Stimulated activated CD4-positive, alpha-beta T cell treated with anti-CD3 and anti-CD28 coated beads, Interleukin-4, amount 100 ng/mL, for 24 hours (primary cell): ENCODE measurements at places on chromosomes 6 and 20.

DNA sequence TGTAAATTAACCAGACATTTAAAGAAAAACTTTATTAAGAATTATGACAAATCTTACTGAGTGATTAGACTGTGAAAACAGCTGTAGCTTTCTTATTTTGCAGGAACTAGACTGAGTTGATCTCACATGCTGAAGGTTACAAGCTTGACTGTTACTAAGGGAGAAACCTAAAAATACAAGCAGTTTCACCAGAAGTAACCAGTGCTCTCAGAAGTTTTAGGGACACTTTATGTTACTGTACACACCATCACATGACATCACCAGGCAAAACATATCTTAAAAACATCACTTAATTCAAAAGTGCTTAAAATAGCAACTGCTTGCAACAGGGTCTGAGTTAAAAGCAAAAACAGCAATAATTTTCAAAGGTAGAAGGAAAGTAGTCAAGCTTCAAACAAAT is 5.4 kb downstream of the FBXO30 start:
- no peak for DNase-seq

DNA sequence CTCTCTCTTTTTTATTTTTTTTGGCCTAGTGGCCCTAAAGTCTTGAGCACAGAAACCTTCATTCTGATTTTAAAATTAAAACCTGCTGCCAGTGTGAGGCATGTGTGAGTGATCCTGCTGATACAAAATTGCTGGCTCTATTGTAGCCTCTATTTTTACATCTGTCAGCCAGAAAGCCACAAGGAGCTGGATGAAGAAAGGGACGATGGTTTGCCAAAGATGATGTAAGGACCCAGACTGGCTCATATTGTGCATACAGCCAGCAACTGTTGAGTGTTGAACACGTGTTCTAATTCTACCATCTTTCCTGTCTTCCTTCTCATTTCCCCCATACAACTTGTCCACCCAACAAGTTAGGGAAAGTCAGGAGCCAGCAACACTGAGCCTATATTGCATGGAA is 40.8 kb upstream of the ATXN1 start:
- DNase-seq = no peak

GRCh38 chr20:40493071-40493470 is 196.0 kb downstream of the MAFB start:
- no peak for DNase-seq

GRCh38 chr20:20743511-20744169 is 31.2 kb upstream of the RALGAPA2 start:
- DNase-seq = no peak

DNA sequence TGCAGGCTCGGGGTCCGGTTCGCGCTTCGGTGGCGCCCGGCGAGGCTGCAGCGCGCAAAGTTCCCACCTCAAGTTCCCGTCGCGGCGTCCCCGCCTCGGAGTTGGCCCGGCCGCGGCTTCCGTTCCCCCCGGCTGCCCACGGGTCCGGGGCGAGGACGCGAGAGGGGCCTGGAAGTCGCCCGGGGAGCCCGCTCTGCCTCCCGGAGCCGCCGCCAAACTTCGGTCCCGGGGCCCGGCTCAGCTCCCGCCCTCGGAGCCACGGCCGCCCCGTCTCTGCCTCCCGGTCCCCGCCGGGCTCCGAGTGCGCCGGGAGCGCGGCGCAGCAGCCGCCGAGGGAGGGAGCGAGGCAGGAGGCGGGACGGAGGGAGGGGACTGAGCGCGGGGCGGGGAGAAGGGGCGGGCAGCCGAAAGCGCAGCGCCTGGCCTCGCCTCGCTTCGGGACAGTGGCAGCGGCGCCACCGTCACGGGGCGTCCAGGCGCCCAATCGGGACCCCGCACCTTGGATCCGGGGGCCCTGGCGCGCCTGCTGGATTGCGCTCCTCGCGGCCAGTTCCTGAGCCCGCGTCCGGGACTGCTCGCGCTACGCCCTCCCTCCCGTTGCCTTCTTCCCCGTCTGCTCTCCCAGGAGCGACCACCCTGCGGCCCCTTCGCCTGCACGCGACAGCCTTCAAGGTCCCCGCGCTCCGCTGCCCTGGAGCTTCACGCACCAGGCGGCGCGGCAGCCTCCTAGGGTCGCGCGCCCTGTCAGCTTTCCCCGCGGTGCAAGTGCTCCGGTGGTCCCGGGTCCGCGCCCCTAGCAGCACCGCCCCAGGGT is at the start of gene KCNG1:
TSS of gene KCNG1 (minus strand) at position 305 of the 814 bp plus-strand sequence. CDS start 12,769 bp downstream, outside the sequence.
- peak; percentile 54 for DNase-seq

DNA sequence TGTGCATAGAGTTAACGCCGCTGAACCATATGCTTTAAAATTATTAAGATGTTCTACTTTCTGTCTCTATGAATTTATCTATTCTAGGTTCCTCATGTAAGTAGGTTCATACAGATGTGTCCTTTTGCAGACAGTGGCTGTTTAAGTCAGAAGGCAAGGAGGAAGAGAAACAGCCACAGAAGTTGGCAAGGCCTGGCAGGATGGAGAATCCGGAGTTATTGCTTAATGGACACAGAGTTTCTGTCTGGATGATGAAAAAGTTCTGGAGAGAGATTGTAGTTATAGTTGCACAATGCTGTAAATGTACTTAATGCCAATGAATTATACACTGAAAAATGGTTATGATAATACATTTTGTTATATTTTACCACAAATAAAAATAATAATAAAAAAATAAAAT is 283.6 kb upstream of the CNR1 start:
- DNase-seq = no peak

- no peak for DNase-seq
These were observed 5.7 kb downstream of the KDM1B start for GRCh38 chr6:18160911-18161310.

DNA sequence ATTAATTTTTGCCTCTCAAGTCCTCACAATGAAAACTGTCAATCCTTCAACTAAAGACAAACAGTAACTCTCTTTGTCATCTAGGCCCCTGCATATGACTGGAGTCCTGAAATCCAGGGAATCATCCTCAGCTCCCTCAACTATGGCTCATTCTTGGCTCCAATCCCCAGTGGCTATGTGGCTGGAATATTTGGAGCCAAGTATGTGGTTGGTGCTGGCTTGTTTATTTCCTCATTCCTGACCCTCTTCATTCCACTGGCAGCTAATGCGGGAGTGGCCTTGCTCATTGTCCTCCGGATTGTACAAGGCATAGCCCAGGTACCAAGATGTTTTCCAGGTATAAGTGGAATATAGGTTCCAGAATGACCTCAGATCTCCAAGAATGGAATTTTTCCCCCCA is 15.4 kb downstream of the SLC17A4 start:
- DNase-seq = no peak

- no peak for DNase-seq
These were observed 71.5 kb downstream of the NDUFAF5 start for GRCh38 chr20:13856354-13856753.

DNA sequence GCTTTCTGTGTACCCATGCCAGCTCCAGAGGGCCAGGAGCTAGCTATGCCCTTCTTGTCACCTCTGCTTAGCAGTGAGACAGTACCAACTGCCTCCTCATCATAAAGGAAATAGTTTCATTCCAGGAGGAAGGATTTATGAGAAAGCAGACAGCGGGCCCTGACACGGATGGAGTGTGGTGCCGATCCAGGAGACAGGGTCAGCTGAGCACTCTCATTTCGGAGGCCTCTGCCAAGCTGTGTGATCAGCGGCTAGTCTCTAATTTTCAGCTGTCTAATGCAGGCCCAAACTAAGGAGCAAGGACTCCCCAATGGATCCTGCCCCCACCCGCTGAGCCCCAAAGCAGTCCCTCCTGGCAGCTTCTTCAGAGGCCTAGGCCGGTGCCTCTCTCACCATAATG is 103.1 kb downstream of the LRFN2 start:
- DNase-seq = no peak

- DNase-seq = no peak
These were observed 1.9 kb upstream of the TJAP1 start for GRCh38 chr6:43475516-43475915.

GRCh38 chr20:40953416-40953815 is 75.2 kb upstream of the TOP1 start:
- DNase-seq = no peak

- DNase-seq = no peak
These were observed 20.1 kb downstream of the FRMD1 start for GRCh38 chr6:168058691-168059551.

DNA sequence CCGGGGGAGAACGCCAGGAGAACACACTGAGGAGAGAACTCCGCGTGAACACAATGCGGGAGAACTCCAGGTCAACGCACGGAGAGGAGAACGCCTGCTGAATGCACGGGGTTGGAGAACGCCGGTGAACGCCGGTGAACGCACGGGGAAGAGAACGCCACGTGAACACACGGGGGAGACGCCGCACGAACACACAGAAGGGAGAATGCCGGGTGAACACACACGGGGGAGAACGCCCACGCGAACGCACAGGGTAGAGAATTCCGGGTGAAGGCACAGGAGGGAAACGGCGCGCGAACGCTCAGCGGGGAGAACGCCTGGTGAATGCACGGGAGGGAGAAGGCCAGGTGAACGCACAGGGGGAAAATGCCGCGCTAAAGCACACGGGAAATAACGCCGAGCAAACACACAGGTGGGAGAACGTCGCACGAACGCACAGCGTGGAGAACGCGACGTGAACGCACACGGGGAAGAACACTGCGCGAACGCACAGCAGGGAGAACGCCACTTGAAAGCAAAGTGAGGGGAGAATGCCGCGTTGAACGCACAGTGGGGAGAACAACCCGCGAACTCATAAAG is 56.1 kb downstream of the RNASET2 start:
- no peak for DNase-seq

DNA sequence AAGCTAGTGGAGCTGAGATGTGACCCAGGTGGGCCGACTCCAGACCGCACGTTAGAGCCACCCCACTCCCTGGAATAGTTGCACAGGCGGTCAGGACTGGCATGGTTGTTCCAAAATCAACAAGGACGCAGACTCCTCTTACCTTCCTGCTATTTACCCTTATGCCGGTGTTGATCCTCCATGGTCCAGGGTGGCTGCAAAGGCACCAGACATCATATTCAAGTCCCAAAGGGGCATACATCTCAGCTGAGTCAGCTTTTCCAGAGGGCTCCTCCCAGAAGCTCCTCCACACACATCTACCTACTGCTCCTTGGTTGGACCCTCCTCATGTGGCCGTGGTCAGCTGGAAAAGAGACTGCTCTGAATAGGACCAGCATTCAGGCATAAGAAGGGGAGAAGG is 112.2 kb downstream of the SYCP2 start:
- DNase-seq = no peak

DNA sequence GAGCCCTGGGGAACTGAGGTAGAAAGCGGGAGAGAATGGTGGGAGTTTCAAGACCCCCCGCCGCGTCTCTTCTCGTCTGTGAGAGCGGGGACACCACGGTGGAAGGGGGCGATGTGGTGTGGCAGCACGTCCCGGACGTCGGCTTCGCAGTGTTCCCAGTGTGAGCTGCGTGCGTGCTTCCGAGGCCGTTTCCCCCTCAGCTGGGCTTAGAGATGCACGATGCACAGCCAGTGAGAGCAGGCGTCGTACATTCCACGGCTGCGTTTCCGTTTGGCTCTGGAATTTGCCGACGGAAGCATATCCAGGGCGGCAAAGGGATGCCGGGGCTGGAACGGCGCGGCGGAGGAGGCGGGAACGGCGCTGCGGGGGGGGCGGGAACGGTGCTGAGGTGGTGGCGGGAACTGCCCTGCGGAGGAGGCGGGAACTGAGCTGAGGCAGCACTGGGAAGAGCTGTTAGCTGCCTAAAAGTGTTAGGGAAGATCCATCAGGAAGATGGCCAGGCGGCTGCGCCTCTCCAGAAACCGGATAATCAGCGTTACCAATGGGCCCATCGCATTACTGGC is 37.7 kb downstream of the KIF25 start:
- DNase-seq = no peak

DNA sequence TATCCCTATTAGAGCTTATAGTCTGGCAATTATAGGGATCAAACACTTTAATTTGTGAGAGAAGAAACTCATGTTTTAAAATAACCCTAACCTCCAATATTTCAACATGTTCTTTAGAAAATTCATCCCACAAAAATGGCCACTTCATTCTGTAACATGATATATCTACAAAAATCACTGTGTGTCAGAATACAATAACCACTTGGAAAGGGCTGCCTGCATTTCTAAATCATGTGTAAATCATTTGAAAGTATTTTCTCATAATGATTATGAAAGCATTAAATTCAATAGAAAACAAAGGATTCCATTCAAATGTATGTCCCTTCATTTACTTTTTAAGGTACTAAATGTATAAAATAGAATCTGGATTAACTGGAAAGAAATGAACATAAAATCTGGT is 101.4 kb upstream of the NHSL1 start:
- DNase-seq = no peak

- DNase-seq = no peak
These were observed 221.2 kb downstream of the TPBG start for GRCh38 chr6:82584856-82585255.

- no peak for DNase-seq
These were observed 93.1 kb downstream of the BMP5 start for GRCh38 chr6:55782275-55782674.

DNA sequence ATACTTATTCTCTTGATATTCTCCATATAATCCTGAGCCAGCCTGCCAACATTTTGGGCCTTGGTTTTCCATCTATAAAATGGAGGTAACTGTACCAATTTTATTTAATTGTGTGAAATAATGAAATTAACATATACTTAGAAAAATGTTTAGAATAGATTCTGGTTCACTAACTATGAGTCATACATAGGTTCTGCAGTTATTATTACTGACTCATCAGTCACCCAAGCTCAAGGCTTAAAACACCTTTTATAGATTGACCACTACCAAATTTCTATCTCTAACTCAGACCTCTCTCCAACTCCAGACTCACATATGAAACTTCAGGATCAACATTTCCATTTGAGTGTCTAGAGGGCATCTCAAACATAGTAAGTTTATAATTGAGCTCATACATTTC is 1277.2 kb upstream of the GJE1 start:
- no peak for DNase-seq

GRCh38 chr20:40582531-40582930 is 106.5 kb downstream of the MAFB start:
- no peak for DNase-seq

GRCh38 chr6:143842461-143842901 is 657 bp upstream of the LTV1 start:
- DNase-seq = no peak

- no peak for DNase-seq
These were observed 120.2 kb upstream of the MAP3K4 start for GRCh38 chr6:160871320-160871719.

GRCh38 chr6:167403427-167403826 is 78.5 kb downstream of the TTLL2 start:
- no peak for DNase-seq

- DNase-seq = peak; percentile 27
These were observed 123.2 kb upstream of the TMEM170B start for GRCh38 chr6:11414176-11414963.

GRCh38 chr20:1648101-1648500 is 9.5 kb downstream of the SIRPG start:
- DNase-seq = no peak
